ENCODE measurements at places on chromosomes 13 and 19.

- no peak for DNase-seq
These were observed 173.2 kb downstream of the FLT1 start for GRCh38 chr13:28321756-28322155.

- no peak for DNase-seq
These were observed 12.6 kb upstream of the CSNK1A1L start for GRCh38 chr13:37118016-37118415.

DNA sequence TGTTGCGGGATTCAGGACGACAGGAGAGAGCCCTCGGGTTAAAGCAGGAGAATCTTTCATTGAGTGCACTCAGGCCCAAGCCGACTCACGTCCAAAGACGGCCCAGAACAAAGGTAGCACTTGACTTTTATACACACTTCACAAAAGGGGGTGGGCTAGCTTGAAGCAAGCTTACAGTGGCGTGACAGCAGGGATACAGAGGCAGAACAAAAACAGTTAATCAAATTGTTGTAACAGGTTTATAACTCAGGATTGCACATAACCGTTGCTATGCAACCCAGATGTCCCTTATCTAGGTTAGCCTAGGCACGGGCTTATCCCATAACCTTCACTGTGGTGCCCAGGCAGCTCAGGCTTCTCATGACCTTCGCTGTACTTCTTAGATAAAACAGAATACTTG, 2.0 kb downstream of the MED25 start:
- no peak for DNase-seq

- no peak for DNase-seq
These were observed 32.6 kb downstream of the NKPD1 start for GRCh38 chr19:45128146-45128545.

- no peak for DNase-seq
These were observed 1.9 kb downstream of the UBE2S start for GRCh38 chr19:55405638-55406037.

- DNase-seq = no peak
These were observed 27.9 kb upstream of the CEACAM21 start for GRCh38 chr19:41548047-41548446.

DNA sequence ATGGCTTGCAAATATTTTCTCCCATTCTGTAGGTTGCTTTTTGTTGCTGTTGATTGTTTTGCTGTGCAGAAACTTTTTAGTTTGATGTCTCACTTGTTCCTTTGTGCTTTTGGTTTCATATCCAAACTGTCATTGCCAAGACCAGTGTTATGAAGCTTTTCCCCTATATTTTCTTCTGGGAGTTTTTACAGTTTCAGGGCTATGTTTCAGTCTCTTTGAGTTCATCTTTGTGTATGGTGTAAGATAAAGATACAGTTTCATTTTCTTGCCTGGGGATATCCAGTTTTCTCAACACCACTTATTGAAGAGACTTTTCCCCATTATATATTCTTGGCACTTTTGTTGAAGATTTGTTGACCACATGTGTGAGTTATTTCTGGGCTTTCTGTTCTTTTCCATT, 139.9 kb downstream of the MRPL57 start:
- DNase-seq = no peak

GRCh38 chr13:46369506-46370277, 17.4 kb downstream of the RUBCNL start:
- no peak for DNase-seq

DNA sequence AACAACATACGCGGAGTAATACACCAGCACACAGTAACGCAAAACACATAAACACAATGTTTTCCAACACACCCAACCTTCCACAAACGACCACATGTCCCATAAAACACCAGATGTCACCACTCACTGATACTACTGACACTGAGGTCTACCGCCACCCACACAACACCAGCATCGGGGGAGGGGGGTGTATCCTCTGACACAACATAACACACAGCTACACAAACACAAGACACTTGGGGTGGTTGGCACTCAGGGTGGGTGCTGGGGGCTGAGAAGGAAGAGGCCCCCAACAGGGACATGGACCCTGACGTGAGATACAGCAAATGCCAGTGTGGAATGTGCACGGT, 1.5 kb upstream of the KCNN4 start:
- DNase-seq = no peak

DNA sequence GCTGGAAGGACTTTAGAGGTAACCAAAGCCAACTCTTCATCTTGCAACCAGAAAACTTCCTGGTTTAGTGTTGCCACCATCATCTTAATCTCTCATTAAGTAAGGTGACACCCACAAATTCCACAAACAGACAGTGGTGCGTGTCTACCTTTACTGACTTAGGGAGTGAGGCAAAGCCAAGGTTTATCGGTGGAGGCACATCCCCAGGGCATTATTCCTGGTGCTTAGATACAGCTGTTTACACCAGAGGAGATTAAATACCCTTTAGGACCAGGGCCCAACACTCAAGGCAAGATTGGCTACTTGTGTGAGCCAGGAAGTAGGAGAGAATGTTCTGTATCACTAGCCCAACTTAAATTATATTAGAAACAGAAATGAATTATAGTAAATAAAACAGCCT, 9.5 kb downstream of the STOML3 start:
- DNase-seq = no peak

GRCh38 chr13:41547251-41548000, 90.1 kb downstream of the RGCC start:
- no peak for DNase-seq

DNA sequence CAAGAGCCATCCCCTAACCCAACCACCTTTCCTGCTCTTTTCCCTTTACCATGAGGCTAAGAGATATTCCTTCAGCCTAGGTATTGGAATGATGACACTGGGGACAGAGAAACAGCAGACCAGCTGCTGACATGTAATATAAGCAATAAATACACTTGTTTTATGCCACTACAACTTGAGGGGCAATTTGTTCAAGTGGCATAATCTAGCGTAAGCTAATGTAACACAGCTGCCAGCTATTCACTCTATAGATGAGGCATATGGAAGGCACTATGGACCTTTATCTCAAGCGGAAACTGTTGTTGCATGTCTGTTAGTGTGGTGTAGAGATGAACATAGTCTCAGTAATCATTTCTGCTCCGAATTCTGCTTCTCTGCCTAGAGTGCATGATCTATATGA, 111.1 kb downstream of the STARD13 start:
- no peak for DNase-seq

- DNase-seq = no peak
These were observed 138.6 kb downstream of the KCNRG start for GRCh38 chr13:50153876-50154275.

DNA sequence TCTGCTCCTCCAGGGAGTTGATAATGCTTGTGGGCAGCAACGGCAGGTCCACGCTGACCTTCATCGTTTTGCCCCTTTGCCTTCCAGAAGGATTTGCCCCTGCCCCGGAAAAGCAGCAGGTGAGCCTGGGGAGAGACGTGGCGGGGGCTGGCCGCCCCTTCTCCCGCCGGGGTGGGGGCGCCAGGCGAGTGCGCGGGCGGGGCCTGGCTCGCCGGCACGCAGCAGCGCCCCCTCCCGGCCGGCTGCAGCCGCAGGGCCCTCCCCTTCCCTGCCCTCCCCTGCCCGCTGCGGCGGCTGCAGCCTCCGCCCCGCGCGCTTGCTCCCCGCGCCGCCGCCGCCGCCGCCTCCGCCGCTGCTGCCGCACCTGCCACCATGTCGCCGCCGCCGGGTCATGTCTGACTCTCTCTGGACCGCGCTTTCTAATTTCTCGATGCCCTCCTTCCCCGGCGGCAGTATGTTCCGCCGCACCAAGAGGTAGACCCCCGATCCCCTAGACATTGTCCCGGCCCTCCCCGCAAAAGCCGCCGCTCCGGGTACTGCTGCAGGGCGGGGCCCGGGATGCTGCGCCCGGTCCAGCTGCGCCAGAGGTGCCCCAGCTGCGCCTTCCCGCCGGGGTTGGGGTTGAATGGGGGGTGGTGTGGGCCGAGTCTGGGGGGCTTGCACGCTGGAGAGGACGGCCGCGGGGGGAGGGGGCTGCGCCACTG, at the start of gene MAST1:
Gene MAST1 (plus strand): TSS at position 334 of the 704 bp plus-strand sequence. CDS start 58 bp downstream, at position 392.
- DNase-seq = no peak

DNA sequence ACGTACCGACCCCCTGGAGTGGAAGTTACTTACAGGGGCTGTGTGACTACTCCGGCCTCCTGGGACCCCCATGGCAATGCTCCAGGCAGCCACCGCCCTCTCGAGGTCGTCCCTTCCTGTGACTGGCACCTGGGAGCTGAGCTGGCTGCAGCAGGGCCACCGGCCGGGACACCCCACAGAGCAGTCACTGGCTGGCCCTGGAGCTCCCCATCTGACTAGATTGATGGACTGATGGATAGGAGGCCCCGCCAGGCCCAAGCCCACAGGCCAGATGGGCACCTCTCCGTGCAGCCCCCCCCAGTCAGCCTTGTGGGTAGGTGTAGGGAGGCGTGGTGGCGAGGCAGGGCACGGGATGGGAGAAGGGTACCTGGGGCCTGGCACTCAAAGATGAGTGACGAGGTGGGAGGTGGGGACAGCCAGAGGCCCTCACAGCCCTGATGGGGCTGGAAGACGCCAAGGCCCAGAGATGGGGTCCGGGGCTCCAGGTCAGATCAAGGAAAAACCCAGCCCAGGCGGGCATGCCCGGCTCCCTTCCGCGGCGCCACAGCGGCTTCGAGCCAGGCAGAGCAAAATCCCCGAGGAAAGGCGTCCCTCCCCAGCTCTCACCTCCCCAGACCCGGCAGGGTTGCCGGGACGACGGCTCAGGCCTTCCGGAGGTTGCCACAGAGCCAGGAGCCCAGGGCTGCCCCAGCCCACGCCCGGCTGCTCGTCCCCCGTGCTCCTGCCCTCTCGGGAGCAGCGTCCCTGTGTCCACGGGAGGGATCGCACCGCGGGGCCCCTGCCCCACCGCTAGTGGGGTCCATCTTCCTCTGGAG, 8.4 kb downstream of the SLC39A3 start:
- DNase-seq = no peak

DNA sequence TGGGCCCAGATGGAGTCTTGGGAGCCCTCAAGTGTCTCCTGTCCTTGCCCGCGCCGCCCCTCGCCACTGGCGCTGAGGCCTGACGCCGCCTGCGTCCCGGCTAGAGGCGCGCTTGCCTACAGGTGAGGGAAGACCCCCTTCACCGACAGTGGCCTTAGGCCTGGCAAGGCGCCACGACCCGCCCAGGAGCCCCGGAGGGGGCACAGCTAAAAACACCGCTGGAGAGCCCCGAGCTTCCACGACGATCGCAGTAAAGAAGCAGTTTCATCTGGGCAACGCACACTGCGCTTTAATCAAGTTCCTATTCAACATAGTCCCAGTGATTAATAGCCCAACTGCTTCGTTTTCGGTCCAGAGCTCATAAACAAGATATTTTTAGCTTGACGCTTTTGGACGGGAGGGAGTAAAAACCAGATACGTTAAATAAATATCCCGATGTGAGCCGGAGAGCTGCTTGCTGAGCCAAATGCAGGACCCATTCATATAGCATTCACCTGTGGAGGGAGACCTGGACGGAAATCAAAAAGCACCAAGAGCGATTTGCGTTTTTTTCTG, 1.5 kb upstream of the CEBPA start:
- DNase-seq = no peak

DNA sequence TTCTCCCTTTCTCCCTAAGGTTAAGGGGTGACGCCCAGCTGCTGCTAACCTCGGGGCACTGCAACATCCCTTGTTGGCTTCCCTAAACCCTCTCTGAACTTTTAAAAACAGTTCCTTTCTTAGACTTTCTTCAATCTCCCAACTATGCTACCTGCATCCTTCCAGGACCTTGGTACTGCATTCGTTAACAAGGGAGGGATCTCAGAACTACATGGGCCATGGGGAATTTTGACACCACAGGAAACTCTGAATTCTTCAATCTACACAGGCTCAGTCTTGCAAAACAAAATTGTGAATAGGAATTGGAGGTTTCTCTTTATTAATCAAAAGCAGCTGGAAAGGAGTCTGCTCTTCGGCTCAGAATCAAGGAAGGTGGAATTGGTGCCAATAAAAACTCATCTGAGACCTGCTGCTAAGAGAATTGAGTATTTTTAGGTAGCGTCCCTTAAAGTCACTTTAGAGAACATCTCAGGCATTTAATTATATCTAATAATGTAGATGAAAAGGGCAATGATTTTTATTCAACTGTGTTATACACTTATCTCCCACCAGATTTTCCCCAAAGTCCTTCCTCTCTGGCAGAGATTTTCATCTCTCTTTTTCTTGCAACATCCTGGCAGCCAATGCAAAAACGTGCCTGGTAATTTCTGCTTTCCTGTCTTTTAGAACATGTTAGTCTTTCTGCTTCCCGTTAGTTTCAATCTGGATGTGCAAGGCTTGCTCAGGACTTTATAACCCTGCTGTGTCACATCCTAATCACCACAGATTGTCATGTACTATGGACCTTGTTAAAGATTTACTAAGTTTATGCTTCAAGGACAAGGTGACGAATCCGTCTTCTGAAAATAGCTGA, 69.1 kb upstream of the SLC15A1 start:
- no peak for DNase-seq

DNA sequence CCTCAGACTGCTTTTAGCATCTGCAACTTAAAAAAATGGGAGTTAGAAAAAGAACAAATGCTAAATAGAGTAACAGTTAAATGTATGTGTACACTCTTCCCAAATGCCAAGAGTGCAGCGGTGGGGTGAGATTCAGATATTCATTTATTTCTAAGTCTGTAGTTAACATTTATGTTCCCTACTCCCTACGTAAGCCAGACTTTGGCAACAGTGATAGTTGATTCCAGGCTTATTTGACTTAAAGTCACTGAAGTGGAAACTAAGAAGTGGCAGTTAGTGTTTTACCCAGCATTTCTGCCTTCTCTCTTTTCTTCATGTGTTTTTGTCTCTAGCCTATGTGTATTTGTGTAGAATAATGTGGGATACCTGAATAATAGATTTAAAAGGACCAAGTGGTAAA, 4.5 kb downstream of the MIR17HG start:
- no peak for DNase-seq

DNA sequence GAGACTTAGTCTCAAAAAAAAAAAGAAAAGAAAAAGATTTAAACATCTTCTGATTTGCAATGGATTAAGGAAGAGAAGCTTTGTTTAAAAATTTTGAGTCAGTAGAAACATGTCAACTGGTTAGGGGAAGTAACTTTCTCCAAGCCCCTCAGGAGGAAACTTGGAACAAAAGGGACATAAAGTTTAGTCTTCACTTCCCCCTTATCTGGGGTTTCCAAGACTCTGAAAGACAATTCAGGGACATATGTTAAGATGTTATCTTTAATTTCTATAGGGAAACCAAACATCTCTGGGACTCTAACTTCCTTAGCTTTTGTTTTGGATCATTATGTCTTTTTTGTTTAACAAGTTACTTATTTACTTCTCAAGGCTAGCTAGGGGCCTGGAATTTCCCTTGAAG, 20.1 kb upstream of the MRI1 start:
- no peak for DNase-seq

GRCh38 chr19:38303517-38304351, at the start of gene C19orf33:
Gene C19orf33 (plus strand): TSS chr19:38304251. CDS start chr19:38304262, 11 bp downstream.
- no peak for DNase-seq

GRCh38 chr13:94765814-94766213, 53.5 kb upstream of the SOX21 start:
- DNase-seq = no peak

DNA sequence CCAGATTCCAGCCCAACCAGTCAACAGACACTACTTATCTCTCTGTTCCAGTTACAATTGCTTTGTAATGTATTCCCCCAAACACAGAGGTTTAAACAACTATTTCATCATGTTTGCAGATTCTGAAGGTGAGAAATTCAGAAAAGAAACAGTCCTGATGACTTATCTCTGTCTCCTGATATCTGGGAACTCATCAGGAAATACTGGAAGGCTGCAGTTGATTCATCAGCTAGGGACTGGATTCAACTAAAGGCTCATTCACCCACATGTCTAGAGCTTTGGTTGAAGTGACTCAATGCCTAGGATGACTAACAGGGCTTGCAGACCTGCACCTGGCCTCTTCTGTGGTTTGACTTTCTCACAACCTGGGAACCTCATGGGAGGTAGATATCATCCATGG, 56.6 kb upstream of the GPC6 start:
- DNase-seq = no peak

GRCh38 chr13:43597599-43597945, 189.2 kb downstream of the ENOX1 start:
- DNase-seq = no peak

Measured in T-helper 22 cell (primary cell).